NCI-H446 (cell line): ENCODE measurements at places on chromosomes 6 and 20.

DNA sequence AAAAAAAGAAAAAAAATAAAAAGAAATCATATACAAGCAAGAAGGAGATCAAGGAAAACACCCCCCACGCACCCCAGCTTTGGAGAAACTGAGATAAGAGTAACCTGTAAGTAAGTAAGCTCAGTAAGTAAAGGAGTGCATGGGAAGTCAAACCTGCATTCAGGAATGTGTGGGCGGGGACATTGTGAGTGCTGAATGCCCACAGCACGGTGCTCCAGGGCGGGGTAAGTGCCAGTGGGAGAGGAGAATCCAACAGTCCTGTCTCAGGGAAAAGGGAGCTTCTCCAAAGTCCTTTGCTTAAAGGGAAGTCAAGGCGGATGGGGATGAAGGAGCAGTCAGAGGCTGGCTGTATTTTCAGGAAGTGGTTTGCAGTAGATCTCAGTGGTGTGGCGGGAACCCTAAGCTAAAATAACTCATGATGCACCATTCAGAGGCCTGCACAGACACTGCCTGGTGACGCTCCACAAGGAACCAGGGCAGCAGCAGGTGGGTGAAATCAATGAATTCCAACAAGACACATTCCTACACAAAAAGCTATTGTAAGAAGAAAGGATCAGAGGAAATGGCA lies 368.0 kb downstream of the QKI start:
- DNase-seq: no peak

GRCh38 chr20:17762243-17762872 lies 62.6 kb downstream of the BANF2 start:
- DNase-seq: no peak

GRCh38 chr6:108578595-108579327 lies 18.0 kb downstream of the FOXO3 start:
- DNase-seq: no peak

- no peak for DNase-seq
Measured at GRCh38 chr6:884570-884969, 191.6 kb upstream of the EXOC2 start.

GRCh38 chr6:149450679-149451375 lies 34.0 kb downstream of the ZC3H12D start:
- DNase-seq: no peak
